ENCODE measurements at places on chromosomes 7 and 10.

DNA sequence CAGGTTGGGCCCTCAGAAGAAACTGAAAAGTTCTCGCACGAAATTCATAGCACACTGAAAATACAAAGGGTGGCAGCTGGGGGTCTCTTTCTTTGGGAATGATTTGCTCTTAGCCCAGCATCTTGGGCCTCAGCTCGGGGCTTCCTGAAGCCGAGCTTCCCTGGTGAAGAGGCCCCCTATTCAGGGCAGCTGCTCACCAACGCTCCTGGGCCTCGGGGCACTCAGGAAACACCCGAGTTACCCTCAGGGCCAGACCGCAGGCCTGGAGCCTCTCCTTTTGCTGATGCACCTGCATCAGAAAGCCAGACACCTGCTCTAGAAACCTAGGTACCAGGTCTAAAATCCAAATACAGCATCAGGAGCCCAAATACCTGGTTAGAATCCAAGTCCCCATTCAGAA is 85.5 kb downstream of the PTPRE start:
- DNase-seq = no peak

- no peak for DNase-seq
These were observed 32.1 kb upstream of the HECTD2 start for GRCh38 chr10:91378061-91378460.

GRCh38 chr7:22885797-22886261 is 63.2 kb upstream of the TOMM7 start:
- DNase-seq = peak; percentile 32

GRCh38 chr7:155921804-155922066 is 109.5 kb upstream of the SHH start:
- DNase-seq = no peak

DNA sequence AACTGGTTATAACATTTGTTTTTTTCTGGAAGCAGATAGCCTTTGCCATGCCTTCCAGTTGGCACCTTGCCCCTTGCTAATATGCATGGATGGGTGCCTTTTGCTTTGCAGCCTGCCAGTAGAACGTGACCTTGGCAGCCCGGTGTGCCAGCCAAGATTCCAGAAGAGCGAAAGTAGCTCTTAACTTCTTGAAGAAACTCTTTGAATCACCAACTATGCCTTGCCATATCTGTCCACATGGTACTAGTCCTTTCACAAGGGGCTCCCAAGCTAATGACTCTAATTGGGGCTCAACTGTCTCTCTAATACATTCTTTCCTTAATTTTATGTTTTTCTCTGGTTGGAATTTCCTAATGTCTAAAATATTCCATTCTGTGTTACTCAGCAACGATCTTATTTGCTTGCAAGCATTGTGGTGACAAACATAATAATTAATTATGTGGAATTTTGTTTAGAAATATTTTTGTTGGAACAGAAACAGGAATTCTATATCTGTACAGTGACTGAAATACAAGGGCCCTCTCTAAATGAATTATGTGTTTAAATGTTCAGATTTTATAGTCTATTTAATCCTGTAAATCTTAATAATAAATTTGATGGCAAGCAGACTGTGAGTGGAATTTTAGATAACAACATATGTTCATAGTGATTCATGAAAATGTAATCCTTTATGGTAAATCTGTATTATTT is 45.8 kb downstream of the HDAC9 start:
- DNase-seq = no peak

DNA sequence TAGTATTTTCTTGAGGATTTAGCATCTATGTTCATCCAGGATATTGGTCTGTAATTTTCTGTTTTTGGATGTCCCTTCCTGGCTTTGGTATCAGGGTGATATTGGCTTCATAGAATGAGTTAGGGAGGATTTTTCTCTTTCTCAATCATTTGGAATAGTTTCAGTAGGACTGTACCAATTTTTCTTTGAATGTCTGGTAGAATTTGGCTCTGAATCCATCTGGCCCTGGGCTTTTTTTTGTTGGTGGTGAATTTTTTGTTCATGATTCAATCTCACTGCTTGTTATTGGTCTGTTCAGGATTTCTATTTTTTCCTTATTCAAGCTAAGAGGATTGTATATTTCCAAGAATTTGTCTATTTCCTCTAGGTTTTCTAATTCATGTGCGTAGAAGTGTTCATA is 192.7 kb downstream of the KIF20B start:
- DNase-seq = no peak

GRCh38 chr10:19706904-19707303 is 109.3 kb upstream of the PLXDC2 start:
- DNase-seq = no peak

GRCh38 chr10:65753532-65753931 is 1172.3 kb upstream of the LRRTM3 start:
- no peak for DNase-seq

DNA sequence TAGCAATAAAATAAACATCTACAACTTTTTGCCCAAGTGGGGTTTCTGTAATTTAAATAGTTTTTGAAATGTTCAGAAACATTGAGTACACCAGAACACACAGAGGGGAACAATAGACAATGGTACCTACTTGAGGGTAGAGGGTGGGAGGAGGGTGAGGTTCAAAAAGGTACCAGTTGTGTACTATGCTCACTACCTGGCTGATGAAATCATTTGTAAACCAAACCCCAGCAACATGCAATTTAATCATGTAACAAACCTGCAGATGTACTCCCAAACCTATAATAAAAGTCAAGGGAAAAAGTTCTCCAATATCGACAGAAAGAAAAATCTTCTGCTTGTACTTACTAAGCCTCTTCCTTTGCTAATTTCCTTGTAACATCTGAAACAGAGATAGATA is 4.2 kb upstream of the TES start:
- DNase-seq = no peak

- no peak for DNase-seq
These were observed 102.7 kb downstream of the WDR11 start for GRCh38 chr10:120953897-120954296.

GRCh38 chr10:86817246-86817645 is 60.8 kb downstream of the BMPR1A start:
- no peak for DNase-seq

GRCh38 chr10:293636-294035 is 158.4 kb downstream of the ZMYND11 start:
- DNase-seq = no peak

DNA sequence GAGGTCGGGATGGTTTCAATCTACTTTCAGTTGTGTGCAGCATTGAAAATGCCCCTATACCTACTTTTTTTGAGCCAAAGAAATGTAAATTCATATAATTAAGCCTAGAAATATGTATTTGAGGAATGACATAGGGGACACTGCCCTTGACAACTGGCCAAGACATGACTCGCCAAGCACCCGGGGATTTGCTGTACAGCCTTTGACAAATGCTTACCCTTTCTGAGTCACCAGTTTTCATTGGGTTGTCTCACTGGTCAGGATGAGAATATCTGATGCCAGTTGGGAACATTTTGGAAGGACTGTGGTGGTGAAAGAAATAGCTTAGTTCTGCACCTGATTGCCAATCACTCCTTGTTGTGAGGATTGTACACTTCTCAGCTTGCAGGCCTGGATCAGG is 166.8 kb upstream of the HABP2 start:
- DNase-seq = no peak

DNA sequence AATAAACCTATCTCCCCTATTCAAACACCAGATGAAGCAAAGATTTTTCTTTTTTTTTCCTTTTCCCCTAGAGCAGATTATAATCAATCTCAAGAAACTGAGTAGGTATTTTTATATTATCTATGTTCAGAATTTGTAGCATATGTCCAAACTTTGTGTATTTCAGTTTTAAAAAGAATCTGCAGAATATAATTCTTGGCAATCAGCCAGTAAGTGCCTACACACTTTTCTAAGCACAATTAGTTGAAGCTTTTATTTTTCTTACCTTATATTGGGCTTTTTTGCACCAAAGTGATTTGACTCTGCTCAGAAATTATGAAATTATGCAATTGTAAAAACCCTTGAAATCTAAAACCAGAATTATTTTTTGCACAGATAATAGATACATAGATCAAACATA is 315.8 kb upstream of the PHF14 start:
- no peak for DNase-seq

GRCh38 chr10:107656932-107657331 is 492.4 kb upstream of the SORCS1 start:
- DNase-seq = no peak

DNA sequence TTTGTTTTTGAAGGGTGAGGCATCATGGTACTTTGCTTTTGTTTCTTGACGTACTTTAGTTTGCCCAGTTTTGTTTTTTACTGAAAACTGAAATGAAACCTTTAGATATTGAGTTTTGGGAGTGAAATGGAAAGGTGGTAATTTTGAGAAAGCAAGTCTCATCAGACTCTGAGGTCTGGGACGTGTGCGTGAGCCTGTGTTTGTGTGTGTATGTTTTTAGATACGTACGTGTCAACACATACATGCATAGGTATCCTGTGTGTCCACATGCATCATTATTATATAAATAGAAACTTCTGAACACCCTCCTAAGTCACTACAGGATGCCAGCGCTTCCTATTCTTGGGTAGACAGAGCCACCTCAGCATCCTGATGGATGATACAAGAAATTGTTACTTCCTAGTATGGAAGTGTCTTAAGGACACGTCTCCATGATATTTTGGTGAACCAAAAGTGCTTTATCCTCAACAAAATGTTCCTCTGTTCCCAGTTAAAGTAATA is 47.8 kb downstream of the PROSER2 start:
- DNase-seq = no peak

DNA sequence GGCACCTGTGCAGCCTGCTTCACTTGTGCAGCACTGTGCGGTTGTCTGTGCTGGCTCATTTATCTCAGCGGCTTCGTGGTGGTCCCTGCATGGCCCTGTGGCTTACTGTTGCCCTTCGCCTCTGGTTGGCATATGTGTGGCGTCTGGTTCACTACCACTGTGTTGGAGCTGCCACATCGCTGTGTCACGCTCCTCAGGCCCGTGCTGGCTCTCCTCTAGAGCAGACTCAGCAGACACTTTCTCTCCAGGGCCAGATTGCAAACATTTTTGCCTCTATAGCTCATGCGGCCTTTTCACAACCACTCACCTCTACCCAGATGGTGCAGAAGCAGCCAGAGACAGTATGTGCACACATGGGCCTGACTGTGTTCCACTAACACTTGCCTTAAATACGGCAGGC is 37.9 kb downstream of the PPP2R2D start:
- no peak for DNase-seq

- DNase-seq = no peak
These were observed 672 bp downstream of the LFNG start for GRCh38 chr7:2520131-2520760.

DNA sequence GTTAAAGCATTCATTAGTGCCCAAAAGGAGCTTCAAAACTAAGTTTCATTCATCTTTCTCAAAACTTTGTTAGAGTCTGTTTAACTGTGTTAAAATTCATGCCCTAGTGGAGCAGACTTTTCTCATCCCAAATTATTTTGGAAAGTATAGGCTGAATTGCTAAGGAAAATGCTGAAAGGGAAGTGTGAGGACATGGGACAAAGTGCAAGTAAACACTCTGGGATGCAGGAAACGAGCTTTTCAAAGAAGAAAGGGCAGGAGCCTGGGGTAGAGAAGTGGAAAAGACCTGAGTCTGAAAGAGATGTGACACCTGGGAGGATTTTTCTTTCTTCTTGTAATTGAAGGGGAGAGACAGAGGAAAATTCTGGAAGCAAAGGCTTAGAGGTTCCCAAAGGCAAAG is 93.1 kb upstream of the ANKRD1 start:
- DNase-seq = no peak

- DNase-seq = no peak
These were observed 3.0 kb downstream of the DLX6 start for GRCh38 chr7:97008275-97008917.

- no peak for DNase-seq
These were observed 44.5 kb upstream of the MRPS16 start for GRCh38 chr10:73296946-73297345.

- no peak for DNase-seq
These were observed 4.5 kb upstream of the ZNF438 start for GRCh38 chr10:31036209-31036608.

DNA sequence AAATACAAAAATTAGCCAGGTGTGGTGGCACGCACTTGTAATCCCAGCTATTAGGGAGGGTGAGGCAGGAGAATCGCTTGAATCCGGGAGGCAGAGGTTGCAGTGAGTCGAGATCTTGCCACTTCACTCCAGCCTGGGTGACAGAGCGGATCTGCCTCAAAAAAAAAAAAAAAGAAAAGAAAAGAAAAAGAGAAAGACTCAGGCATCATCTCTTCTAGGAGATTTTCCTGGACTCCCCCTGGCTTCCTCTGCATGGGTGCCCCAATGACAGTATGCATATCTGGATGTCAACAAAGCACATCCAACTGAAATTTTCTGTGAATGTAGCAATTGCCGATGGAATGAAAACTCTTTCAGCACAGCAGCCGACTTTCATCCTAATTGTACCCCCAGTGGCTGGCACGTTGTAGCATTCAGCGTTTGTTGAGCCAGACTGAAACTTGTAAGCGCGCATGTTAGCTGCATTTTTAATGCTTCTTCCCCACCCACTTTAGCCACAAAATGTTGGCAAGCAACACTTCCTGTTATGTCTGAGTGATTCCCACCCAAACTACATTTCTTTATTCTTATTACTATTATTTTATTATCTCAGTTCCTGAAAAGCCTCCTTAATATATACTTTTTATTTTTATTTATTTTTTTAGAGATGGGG is 70.2 kb downstream of the PRTFDC1 start:
- DNase-seq = peak; percentile 60

GRCh38 chr10:103745341-103746247 is 109.8 kb downstream of the SH3PXD2A start:
- DNase-seq = no peak

DNA sequence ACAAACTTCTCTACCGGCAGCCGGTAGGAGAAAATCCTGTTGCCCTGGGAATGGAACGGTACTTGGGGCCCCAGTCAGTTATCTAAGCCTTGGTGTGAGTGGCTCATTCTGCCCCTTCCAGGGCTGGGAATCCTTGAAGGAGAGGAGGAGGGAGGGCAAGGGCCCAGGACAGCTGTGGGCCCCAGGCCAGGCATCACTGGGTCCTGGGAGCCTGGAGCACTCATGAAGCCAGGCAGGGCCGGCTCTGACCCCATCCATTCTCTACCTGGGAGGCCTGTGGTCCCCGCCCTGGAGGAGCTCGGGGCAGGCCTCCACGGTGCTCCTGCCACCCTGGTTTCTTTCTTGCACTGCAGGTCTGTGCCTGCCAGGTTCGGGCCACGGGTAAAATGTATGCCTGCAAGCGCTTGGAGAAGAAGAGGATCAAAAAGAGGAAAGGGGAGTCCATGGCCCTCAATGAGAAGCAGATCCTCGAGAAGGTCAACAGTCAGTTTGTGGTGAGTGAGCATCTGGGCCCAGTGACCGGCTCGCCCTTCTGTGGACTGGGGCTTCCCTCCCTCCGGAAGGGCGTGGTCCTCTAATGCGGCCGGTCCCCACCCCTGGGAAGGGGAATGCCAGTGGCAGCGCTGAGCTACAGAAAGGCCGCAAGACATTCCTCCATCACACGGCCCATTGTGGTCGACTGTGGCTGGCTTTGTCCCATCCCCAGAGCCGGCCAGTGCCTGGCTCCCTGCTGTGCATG is 111.3 kb downstream of the RGS10 start:
- no peak for DNase-seq

DNA sequence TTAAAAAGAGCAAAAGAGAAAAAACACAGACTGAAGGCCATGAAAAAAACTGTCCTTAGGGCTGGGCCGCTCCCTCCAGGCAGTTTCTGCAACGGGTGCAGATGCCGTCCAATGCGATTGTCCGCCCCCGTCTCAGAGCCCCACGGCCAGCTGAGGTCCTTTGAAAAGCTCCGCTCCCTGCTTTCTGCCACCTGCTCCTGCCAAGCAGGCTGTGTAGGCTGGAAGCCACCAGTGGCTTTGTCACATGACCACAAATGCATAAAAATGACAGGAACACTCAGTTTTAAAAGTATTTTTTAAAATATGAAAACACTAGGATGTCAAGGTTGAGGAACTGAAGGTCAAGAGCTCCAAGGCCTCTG is 71.7 kb downstream of the AMZ1 start:
- no peak for DNase-seq

Measured in stimulated activated naive CD4-positive, alpha-beta T cell (primary cell).